ENCODE measurements at places on chromosomes 3 and 15.

DNA sequence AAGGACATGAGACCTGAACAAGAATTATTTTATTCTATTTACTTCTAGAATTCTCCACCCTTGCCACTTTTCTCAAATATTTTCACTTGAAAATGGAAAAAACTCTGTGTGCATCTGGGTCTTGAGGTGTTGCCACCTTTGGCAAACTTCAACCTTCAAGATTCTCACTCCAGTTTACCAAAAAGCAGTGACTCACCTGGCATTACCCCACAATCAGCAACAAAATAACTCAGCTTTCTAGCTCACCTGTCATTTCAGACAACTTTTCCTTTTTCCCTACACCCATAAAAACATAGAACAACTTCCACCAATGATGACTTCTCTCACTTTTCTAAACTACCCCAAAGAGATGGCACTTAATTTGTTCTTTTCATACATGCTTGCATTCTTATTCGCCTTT is 115.8 kb downstream of the DUT start:
- no peak for DNase-seq

GRCh38 chr3:176937994-176938393 is 259.3 kb downstream of the TBL1XR1 start:
- no peak for DNase-seq

GRCh38 chr3:185960522-185961288 is 22.9 kb upstream of the TRA2B start:
- no peak for DNase-seq

DNA sequence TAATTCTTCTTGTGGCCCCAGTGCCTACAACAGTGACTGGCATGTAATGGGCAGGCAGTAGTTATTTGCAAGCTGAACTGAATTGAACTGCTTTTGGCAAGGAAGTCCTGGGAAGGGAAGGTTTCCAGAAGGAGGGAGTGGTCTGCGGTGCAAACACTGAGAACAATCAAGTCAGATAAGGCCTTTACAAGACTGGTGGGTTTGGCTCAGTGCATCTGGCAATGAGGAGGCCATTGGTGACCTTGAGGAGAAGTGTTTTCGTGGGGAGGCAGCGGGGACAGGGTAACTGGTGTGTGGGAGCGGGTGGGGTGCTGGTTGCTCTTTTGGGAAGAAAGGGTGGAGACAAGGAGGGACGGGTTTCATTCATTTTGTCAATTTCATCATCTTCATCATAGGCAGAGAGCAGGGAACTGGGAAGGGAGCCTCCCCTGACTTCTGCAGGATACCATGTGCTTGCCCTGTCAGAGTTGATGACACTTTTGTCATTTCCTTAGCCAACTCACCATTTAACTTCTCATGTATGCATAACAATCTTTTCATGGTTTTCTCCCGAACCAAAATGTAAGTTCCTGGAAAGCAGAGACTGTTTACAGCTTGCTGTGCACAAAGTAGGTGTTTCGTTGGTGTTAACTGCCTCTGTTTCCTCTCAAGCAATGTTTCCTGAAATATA is 8.4 kb upstream of the EHD4 start:
- DNase-seq = no peak

DNA sequence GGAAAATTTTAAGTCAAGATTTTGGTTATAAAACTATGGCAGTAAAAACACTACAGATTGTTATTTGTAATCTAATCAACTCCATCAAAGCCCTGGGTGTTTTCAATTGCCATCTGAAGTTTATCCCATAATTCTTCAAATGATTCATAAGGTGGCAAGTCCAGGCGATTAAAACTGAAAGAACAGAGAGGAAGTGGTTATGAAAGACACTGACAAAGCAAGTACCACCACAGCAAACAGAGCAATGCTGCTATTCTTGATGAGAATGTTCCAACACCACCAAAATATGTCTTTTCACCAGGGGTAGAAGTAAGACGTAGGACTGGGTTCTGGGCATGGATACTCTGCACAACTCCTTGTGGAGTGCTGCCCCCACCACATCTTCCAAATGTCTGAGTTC is 86.9 kb upstream of the PRTG start:
- DNase-seq = no peak

DNA sequence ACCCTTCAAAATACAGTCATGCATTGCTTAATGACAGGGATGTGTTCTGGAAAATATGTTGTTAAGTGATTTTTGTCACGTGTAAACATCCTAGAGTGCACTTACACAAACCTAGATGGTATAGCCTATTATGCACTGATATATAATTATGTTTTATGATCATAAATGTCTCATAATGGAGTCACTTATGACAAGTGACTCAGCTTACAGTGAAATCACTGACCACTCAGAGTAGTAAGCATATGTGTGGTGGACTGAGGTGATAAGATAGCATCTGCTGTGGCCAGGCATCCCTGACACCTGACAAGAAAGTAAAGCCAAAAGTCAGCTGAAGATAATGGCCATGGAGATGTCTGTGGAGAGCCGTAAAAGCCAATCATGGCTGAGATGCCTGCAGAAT is 5.4 kb downstream of the ACAD11 start:
- DNase-seq = no peak

- peak; percentile 56 for DNase-seq
Measured at GRCh38 chr3:139559541-139559940, 20.0 kb upstream of the RBP1 start.

GRCh38 chr15:38168467-38169070 is 84.1 kb upstream of the SPRED1 start:
- DNase-seq = no peak

DNA sequence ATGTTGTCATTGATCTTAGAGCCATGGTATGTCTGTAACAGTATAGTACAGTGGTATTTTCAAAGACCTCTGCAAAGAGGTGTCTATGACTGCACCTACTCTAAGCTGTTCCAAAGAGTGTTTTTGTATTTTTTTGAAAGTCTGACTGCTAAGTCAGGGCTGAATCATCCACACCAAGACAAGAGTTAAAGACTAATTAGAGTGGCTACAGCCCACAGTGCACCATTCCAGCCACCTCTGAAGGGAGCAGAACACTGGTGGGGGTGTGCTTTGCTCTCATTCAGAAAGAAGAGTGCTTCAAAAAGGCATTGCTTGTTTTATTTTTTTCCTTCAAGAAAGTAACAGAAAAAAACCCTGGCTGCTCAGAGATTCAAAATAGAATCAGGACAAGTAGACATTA is 301.4 kb downstream of the GABRG3 start:
- no peak for DNase-seq

DNA sequence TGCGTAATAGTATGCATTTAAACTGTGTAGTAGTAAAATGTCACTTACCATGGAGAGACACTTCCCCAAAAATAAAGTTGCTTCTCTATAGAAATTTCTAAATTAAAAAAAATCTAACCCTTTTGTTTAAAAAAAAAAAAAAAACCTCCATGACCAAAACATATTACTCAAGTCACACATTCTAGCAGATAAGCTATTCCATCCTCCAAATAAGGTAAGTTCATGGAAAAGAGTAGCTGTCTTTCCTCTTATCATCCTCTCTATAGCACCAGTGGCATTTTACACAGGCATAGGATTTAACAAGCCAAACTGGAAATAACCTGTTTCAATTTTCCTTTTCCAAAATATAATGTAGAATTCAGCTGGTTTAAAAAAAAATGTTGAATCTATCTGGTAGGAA is 57.4 kb downstream of the LRRFIP2 start:
- no peak for DNase-seq

DNA sequence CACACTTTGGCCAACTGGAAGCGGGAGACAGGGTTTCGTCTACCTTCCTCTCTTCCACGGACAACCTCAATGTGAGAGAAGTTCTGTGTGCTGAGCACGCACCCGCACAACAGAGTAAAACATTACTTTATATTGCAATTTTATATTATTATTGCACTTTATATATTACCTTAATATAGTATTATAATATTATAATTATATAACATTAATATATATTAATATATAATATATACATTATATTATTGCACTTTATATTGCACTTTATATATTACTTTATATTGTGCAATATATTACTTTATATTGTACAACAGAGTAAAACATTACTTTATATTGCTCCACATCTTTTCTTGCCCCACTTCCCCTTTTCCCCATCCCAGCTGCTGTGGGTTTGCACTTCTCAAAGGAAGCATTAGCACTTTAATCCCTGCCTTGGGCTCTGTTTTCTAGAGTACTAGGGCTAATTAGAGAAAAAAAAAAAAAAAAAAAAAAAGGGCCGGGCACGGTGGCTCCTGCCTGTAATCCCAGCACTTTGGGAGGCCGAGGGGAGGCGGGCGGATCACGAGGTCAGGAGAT is 76.4 kb upstream of the SLC4A7 start:
- DNase-seq = no peak

- DNase-seq = no peak
Measured at GRCh38 chr15:34341381-34342212, 1.3 kb downstream of the NOP10 start.

GRCh38 chr3:123388811-123389627 is 59.9 kb downstream of the ADCY5 start:
- no peak for DNase-seq

GRCh38 chr15:58292751-58293175 is 139.0 kb upstream of the LIPC start:
- DNase-seq = no peak

DNA sequence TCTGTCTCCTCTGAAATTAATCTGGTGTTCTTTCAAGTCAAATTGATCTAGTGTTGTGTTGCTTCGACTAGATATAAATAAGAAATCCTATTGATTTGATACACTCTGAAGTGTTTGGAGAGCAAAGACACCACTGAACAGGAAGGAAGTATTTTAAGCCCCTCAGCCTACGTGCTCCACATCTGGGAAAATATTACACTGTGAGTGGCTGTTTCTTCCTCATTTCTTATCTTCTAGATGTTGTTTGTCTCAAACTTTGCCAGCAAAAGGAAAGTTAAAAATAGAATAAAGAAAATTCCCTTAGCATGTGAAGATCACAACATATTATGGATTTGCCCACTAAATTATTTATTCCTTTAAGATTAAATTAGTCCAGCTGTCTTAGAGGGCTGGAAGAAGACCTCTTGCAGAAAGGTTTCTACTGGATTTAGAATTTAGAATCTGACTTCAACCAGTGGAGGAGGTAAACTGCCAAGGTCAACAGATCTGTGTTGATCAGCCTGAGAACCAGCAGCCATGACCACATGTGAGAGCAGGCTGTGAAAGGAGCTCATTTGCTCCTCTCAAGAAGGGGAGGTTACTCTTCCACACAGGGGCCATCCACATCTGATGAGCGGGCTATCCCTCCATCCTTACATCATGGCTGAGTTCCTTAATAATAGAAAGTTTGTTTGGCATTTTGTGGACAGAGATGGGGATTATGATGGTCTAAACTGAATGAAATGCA is 46.3 kb upstream of the ACKR4 start:
- DNase-seq = no peak

GRCh38 chr3:71063773-71064290 is 519.7 kb downstream of the FOXP1 start:
- DNase-seq = no peak

- no peak for DNase-seq
Measured at GRCh38 chr3:32484436-32484835, 18.2 kb downstream of the CMTM6 start.

DNA sequence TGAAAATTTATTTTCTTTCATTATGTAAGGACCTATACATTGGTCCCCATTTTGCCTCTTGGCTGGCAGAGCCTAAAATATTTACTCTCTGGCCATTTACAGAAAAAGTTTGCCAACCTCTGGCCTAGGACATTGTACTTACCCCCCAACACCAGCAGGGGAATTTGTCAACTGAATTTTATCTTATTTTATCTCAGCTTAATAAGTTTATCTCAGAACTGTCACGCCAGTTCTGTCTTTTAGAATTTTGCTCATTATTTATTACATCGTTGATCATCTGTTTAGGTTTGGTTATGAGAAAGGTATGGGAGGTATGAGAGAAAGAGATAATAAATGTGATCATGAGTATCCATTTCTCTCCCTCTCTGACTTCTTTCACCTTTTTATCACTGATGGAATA is 38.3 kb downstream of the CHD2 start:
- no peak for DNase-seq

DNA sequence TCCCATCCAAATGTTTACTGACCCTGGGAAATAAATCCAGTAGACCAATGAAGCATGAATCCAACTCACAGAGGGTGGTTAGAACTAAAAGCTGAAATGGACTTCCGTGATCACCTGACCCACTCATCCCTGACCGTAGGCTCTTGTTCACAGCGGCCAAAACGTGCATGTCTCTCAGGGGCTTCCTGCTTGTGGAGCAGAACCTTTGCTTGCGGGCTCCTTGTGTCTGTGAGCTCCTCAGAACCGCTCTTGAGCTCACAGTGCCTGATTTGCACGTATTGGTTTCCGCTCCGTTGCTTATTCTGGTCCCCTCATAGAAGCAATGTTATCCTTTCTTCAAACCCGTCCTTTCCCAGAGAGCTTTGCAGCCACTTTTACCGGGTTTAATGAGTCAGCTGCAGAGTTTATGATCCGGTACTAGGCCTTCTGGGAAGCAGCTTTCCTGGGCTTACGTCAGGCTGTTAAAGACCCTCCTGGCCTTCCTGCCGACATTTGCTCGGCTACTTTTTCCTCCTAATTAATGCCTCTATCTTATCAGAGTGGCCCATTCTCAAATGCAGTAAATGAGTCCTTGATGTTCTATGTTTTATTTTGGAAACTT is 35.4 kb downstream of the LIPC start:
- DNase-seq = peak; percentile 93

DNA sequence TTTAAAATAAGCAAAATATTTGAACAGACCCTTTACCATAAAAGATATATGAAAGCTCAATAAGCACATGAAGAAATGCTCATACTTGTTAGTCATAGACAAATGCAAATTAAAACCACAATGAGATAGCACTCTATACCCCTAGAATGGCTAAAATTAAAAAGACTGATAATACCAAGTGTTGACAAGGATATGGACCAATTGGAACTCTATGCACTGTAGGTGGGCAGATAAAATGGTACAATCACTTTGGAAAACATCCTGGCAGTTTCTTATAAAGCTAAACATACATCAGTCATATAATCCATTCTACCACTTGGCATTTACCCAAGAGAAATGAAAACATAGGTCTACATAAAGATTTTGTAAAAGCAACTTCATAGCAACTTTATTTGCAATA is 293.0 kb upstream of the TLE3 start:
- DNase-seq = no peak

- no peak for DNase-seq
Measured at GRCh38 chr3:52017586-52017985, 21.9 kb upstream of the RPL29 start.

DNA sequence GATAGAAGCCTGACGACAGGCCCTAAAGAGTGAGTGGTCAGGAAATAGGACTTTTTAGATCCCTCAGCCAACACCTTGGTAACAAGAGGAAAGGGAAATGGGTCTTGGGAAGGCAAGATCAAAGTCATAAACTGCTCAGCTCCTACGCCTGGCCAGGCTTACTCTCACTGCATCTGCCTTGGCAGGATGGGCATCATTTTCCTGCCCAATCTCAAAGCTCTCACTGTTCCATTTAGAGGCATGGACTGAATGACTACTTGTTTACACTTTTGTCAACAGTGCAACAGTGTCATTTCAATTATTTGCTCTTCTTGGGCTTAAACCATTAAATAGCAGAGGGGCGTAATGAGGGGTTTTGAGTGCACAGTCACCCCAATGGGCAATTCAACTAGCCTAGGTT is 808.7 kb downstream of the GRM7 start:
- DNase-seq = no peak

Measured in NCI-H526 (cell line).